ENCODE measurements at places on chromosomes 2 and 18. TPM values are rescaled to one million over a fixed set of nuclear protein-coding genes. Genes with fewer than 3 reads are reported as not detected.

The ORC2 gene
- 7.0 TPM for polyA plus RNA-seq

The PRSS56 gene
- not detected for polyA plus RNA-seq

The CTAGE1 gene
- not detected for polyA plus RNA-seq

The GKN1 gene
- 0.25 TPM for polyA plus RNA-seq

The DYNAP gene
- 9.6 TPM for polyA plus RNA-seq

The MEP1B gene
- not detected for polyA plus RNA-seq

The RBM43 gene
- polyA plus RNA-seq: 1.6 TPM

The SEMA4F gene
- 0.55 TPM for polyA plus RNA-seq

The WNT10A gene
- 9.6 TPM for polyA plus RNA-seq

The SNTG2 gene
- polyA plus RNA-seq: 0.33 TPM

The YES1 gene
- polyA plus RNA-seq: 15.4 TPM

The SLC66A3 gene
- polyA plus RNA-seq: 8.0 TPM

The ME2 gene
- polyA plus RNA-seq: 12.2 TPM

The KCNG3 gene
- 0.02 TPM for polyA plus RNA-seq

The OSBPL6 gene
- polyA plus RNA-seq: 1.5 TPM

The SMYD5 gene
- 13.6 TPM for polyA plus RNA-seq

The CYP1B1 gene
- 1.5 TPM for polyA plus RNA-seq

The SNED1 gene
- 3.3 TPM for polyA plus RNA-seq

The LONRF2 gene
- polyA plus RNA-seq: 0.51 TPM

The OSR1 gene
- 1.7 TPM for polyA plus RNA-seq

The ADAM23 gene
- polyA plus RNA-seq: 1.6 TPM

The PECR gene
- 2.5 TPM for polyA plus RNA-seq

The TMEM182 gene
- polyA plus RNA-seq: 0.33 TPM

The SCN3A gene
- 0.06 TPM for polyA plus RNA-seq

The TUBB6 gene
- polyA plus RNA-seq: 183 TPM

The PPP3R1 gene
- polyA plus RNA-seq: 17.5 TPM

The REEP1 gene
- 2.6 TPM for polyA plus RNA-seq

The LRP2 gene
- polyA plus RNA-seq: not detected

The TFCP2L1 gene
- 4.3 TPM for polyA plus RNA-seq

The CWC22 gene
- 10.4 TPM for polyA plus RNA-seq

The VIL1 gene
- polyA plus RNA-seq: 0.26 TPM

The AUP1 gene
- 186 TPM for polyA plus RNA-seq

The LOXHD1 gene
- 0.04 TPM for polyA plus RNA-seq

The LHCGR gene
- 0.59 TPM for polyA plus RNA-seq

The ZNF519 gene
- 1.8 TPM for polyA plus RNA-seq

The IL1B gene
- 4.3 TPM for polyA plus RNA-seq

The ST6GAL2 gene
- polyA plus RNA-seq: 1.1 TPM

The TWIST2 gene
- 1.8 TPM for polyA plus RNA-seq

The HOXD4 gene
- 1.0 TPM for polyA plus RNA-seq

The RNF125 gene
- polyA plus RNA-seq: 1.2 TPM

Measured in esophagus (tissue), 2 donors.